ENCODE measurements at places on chromosomes 3 and 15.

- no peak for DNase-seq
Measured at GRCh38 chr3:21357241-21357640, 393.8 kb downstream of the ZNF385D start.

- DNase-seq = no peak
Measured at GRCh38 chr15:42595626-42596240, 20.3 kb downstream of the STARD9 start.

DNA sequence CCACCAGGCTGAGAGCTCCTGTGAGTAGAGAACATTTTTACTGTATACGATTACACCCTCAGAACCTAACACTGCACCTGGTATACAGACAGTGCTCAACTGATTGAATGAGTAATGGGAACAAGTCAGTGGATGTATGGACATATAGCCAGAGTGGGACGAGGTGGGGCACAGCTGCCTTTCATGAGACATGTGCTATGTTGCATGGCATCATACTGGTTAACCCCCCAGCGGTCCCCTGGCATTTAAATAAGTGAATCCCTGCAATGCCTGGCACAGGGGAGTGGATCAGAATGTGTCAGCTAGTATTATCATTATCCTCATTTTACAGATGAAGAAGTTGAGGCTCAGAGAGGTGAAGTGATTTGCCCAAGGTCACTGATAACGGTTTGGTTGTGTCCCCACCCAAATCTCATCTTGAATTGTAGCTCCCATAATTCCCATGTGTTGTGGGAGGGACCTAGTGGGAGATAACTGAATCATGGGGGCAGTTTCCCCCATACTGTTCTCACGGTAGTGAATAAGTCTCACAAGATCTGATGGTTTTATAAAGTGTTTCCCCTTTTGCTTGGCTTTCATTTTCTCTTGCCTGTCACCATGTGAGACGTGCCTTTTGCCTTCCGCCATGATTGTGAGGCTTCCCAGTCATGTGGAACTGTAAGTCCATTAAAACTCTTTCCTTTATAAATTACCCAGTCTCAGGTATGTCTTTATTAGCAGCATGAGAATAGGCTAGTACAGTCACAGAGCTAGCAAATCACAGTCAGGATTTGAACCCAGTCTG is 56.0 kb upstream of the ATP2B2 start:
- no peak for DNase-seq

DNA sequence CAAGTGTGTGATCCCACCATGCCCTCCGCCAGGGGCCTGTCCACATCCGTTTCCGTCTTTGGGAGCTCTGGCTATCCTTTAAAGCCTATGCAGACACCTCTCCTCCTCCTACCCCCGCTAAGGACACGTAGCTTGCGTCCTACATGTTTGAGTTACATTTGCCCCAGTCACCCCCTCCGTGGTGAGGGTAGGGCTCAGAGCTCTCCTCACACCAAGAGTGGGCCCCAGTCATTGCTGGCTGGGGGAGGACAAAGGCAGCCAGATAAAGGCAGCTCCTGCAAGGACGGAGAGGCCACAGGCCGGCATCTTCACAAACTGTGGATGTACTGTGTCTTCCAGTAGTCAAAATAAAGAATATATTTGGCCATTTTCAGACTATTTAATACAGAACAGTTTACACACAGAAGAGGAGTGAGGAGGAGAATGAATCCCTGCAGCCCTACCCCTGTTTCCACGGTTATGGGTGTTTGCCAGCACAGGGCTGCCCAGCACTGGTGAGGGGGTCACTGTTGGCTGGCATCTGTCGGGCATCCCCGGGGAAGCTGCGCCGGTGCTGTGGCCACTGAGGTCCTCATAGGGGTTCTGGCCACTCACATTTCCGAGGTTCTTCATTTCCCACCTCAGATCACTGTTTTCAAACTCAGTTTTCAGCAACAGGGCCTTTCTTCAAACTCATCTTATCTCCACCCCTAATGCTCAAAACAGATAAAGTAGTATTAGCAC is 118.7 kb downstream of the CHRNA7 start:
- DNase-seq = no peak

- DNase-seq = no peak
Measured at GRCh38 chr3:37054370-37054769, 61.1 kb downstream of the MLH1 start.

DNA sequence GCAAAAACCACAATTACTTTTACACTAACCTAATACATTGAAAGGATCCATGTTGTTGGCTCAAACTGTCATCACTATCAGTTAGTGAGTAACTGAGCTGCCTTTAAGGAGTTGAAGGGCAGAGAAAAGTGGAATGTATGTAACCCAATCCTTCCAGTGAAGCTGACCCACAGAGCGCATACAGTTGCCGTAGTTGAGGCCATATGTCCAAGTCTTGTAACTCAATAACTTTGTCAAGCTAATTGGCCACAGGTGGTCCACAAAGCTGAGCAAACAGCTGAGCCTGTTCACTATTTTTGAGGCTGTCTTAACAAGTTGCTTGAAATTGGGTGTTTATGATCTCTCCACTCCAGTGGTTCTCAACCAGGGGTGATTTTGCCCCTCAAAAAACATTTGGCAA is 169.0 kb upstream of the SLC24A5 start:
- DNase-seq = no peak

GRCh38 chr15:66563126-66563525 is 2.7 kb downstream of the LCTL start:
- no peak for DNase-seq

DNA sequence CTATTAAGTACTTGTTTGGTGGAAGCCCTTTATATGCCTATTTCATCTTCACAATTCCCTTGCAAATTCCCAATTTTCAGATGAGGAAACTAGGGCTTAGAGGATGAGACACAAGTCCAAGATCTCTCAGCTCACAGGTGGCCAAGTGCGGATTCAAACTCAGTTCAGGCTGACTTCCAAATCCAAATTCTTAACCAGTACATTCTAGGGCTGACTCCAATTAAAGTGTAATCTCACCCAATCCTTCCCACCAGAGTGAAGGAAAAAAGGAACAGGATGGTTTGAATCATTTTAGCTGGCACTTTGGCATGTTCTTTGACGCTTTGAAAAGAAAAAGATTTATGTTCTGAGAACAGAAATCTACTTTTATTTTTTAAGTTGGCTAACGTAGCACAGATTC is 12.7 kb downstream of the ARHGEF3 start:
- no peak for DNase-seq

DNA sequence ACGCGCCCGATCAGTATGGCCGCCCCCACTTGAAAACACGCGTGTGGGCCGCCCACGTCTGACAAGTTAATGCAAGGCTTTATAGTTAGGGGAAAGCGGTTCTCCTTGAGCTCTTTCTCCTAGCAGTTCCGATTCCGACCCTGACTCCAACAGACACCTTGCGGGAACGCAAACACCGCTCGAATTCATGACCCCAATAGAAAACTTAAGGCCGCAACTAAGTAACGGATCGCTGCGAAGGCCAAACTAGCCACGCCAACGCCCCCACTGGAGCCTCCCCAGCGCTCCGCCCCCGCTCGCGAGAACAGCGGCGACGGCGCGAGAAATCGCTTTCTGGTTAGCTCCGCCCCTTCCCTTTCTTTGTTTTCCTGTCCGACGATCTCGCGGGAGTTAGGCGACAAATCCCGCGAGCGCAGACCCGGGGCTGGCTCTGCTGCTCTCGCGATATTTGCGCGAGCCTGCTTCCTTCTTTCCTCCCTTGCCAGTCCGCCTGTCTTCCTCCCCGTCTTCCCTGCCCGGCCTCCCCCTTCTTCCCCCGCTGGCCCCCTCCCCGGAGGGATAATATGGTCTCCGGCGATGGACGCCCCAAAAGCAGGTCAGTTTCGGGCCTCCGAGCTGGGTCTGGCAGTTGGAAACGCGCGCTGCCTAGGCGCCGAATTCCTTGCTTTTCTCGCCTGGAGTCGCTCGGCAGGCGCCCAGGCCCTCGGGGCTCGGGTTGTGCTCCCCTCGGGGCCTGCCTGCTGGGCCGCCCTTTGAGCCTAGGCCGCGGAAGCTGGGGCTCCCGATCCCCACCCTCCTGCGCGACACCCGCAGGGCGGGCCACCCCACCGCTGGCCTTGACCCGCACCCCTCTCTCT is at the start of gene IREB2:
Gene IREB2 (plus strand): TSS at position 455 of the 857 bp plus-strand sequence. CDS start 122 bp downstream, at position 577.
- peak; percentile 93 for DNase-seq

DNA sequence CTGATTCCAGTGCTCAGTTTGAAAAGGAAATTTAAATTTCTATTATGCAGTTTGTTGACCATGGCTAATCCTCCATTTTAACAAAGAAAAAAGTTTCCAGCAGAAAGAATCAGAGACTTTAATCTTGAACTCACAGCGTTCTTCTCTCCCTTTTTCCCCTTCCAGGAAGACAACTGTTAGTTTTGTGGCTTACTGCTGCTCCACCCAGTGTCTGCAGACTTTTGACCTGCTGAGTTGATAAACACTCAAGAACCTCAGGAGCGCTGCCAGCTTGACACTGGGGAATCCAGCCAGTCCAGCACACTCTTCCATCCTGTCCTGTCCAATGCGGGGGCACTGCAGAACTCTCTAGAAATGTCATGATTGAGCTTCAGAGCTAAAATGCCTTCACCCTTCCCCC is 134.6 kb downstream of the LRRC28 start:
- no peak for DNase-seq

DNA sequence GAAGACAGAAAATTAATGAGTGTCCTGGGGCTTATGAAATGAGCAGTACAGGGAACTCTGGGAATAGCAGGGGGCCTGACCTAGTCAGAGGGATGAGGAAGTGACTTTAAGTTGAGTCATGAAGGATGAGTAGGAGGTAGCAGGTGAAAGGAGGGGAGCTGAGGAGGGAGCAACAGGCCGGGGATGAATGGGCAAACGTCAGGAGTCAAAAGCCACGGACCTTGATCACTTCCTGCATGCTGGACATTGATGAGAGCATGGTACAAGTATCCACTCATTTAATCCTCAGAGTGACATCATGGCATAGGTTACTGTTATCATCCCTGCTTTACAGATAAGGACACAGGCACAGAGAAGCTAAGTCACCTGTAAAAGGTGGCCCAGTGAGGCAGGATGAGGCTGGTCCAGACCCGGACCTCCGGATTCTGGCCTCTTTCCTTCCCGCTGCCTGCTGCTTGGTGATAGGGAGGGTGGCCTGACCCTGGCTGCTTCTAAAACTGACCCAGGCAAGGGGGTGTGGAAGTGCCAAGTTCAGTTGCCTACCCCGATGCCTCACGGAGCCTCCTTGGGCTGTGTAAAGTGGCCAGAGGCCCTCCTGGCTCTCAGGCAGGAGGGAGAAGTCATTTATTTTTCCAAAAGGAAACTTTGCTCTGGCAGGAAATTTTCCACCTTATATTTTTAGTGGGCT is 7.6 kb downstream of the CORO2B start:
- DNase-seq = no peak

DNA sequence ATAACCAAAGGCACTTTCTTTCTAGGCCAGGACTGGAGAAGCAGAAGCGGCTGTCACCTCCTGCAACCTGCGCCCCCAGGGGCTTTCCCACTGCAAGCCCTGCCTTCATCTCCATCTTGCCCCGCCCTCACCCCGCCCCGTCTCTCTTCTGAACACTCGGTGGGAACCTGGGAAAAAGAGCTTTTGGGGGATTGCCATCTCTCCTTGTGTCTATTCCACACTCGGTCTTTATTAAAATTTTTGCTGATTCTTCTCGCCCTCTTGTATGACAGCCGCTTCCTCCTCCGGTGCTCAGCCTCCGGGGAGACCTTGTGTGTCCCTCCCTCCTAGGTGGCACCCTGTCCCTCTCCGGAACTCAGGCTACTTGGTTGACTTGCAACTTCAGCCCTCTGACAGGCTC is 41.9 kb upstream of the SPESP1 start:
- DNase-seq = no peak

DNA sequence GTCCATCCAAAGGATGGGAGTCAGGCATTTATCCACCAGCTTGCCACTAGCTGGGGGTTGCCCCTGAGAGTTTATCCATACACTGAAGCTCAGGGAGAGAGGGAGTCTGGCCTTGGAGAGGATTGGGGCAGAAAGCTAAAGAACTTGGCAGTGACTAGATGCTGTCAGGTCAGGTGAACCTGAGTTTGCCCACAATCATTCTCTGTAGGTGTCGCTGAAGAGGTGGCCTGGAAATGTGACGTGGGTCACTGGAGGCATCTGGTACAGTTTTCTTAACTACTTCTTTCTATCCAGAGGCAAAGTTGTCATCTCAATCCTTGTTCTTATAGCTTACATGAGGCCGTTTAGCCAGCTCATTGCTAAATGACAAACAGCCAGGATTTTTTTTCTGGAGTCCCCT is 298.0 kb upstream of the CTNNB1 start:
- no peak for DNase-seq

- DNase-seq = no peak
Measured at GRCh38 chr3:38255627-38256026, 10.0 kb upstream of the SLC22A13 start.

DNA sequence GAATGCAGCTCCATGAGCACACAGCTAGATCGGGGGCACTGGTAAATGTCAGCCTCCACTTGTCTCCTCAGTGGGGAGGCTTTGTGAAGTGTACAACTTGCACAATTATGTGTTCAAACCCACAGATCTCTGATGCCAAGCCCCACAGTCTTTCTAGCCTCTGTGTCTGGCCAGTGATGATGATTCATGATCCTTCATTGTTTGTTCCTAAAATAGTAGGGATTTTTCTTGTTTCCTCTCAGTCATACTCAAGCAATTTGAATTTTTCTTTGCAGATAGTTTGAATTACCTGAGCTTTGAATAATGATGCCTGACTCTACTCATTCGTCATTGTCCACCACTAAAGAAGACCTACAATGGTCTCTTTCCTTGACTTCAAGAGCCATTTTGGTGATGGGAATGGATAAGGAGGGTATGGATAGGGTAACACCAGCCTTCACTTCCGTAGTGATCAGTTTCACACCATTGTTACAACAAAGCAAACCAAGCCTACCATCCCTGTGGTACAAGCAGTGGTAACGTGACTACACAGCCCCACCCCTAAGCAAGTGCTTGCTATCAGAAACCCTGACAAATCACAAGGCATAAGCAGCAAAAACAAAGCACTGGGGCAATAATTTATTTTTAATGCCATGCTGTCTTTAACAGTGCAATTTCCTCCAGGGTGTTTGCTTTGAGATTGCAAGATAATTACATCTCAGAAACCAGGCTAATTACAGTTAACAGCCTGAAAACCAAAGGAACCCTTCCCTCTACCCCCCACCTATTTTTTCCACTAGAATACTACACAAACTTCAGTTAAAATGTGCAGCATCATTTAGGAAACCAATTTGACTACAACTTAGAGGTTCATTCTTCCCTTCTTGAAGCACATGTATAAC is 114.1 kb upstream of the PPP2R3A start:
- DNase-seq = no peak

- no peak for DNase-seq
Measured at GRCh38 chr3:50304601-50305000, 1.2 kb upstream of the HYAL1 start.

GRCh38 chr3:31094048-31094447 is 199.6 kb upstream of the GADL1 start:
- DNase-seq = no peak

- no peak for DNase-seq
Measured at GRCh38 chr15:100111125-100112060, 230.4 kb downstream of the ADAMTS17 start.

GRCh38 chr3:100880845-100881244 is 112.4 kb downstream of the ABI3BP start:
- DNase-seq = no peak

GRCh38 chr3:72907731-72908620 is 20.1 kb downstream of the GXYLT2 start:
- DNase-seq = no peak
